ENCODE measurements at places on chromosomes 4 and X.

GRCh38 chr4:84907145-84907544 lies 59.3 kb downstream of the WDFY3 start:
- DNase-seq, result no peak

DNA sequence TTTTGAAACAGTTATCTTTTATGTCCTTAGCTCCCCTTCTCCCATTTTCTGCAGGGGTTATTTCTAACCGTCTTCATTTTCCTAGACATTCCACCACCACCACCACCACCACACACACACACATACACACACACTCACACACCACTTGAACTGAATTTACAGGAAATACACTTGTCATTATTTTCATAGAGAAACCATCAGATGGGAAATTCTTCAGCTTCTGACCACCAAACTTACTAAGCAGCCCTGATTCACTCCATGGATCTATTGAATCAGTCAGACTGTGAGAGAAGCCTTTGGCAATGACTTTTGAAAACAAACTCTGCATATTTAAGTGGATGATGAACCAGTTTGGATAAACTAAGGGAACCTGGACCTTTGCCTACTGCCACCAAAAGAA lies 210.1 kb upstream of the NHS start:
- DNase-seq, result no peak

DNA sequence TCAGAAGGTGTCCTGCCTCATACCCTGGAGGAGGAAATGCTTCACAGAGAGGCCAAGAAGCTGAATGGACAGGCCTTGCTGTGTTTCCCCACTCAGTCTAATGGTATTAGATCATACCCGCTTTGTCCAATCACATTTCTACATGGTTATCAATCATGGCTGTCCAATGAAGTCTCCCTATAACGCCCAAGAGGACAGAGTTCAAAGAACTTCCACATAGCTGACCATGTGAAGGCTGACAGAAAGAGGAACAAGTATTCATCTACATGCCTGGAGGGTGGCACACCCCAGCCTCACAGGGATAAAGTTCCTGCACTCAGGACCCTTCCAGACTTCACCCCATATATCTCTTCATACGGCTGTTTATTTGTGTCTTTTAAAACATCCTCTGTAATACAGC lies 123.4 kb downstream of the MANBA start:
- no peak for DNase-seq

GRCh38 chrX:118675326-118675965 lies 52.0 kb upstream of the IL13RA1 start:
- no peak for DNase-seq

- no peak for DNase-seq
Measured at GRCh38 chr4:167000141-167000852, 234.0 kb downstream of the SPOCK3 start.

GRCh38 chr4:179521952-179522351 lies 2079.7 kb upstream of the AGA start:
- no peak for DNase-seq

DNA sequence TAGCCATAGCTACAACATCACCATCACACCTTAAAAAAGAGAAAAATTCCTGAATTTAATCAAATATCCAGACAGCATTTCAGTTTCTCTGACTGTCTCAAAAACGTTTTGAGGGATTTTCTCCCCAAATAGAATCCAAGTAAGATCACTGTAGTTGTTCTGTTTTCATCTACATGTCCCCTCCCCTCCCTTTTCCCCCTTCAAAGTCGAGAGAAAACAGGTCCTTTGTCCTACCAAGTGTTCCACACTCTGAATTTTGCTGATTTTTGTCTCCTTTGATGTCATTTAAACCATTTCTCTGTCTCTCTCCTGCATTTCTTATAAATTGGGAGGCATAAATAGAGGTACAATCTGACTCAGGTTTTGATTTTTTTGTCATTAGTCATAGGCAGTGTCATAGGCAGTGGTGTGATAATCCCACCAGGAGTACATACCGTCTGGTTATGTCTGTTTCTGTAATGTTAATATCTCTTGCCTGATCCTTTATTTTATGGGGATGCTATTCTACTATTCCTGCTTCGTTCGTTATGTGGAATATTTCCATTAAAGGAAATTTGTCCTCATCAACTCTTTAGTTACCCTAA lies 348.6 kb downstream of the PTTG2 start:
- DNase-seq, result no peak

DNA sequence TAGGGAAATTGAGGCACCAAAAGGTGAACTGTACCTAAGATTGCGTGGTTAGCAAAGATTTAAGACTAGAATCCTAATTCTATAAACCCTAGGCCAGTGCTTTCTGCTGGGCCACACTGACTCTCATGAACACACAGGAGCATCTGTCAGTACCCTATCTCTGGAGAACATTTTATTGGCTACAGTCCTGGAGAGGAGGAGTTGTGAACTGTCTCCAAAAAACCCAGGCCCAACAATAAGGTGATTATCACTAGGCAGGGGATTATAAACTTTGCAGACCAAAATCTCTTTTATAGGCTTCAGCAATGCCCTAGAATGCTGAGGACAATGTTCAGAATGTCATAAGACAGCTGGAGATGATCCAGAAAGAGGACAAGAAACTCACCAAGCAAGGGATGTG lies 24.1 kb downstream of the OPHN1 start:
- no peak for DNase-seq

DNA sequence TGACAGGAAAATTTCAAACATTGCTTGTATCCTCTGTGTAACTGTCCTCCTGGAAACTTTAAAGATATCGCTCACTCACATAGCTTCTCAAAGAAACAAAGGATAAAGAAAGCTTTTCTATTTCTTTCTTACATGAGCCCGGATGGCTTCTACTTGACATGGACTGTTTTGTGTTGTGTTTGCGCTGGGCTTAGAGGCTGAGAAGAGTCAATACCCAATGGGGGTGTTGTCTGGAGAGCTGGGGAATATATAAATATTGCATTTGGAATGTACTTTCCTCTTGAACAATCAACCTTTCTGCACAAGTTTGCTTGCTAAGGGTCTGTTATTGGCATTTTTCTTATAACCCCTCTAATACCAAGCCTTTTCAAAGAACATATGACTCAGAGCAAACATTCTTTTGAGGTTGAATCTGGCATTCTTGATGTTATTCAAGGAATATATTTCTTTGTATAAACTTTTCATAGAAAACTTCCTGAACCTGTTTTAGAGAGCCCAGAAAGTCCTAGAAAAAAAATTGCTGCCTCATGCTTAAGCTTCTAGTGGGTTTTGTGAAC lies 331.9 kb downstream of the PACRGL start:
- no peak for DNase-seq

DNA sequence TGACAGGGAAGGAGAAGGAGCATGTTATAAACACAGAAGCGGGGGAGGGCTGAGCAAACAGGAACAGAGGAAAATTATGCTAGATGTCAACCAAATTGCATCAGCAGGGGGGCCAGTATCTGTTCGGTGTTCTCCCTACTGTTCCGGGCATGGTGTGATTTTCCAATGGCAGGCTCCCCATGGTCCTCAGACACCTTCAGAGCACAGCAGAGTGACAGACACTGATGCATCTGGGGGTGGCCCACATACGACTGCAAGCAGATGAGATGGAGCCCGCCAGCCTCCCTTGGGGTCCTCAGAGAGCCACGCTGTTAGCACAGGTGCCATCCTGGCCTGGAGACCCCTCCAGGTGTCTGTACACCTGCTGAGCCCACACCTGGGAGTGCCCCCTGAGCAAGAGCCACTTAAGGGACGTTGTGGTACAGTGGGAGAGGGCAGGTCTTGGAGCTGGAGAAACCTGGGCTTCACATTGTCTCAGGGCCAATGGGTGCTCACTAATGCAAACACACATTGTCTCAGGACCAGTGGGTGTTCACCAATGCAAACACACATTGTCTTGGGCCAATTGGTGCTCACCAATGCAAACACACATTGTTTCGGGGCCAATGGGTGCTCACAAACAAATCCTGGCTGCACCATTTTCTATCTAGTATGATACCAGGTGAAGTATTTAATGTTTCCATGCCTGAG lies 95.4 kb downstream of the SLC2A9 start:
- no peak for DNase-seq

GRCh38 chrX:112822892-112823291 lies 17.7 kb downstream of the AMOT start:
- no peak for DNase-seq

DNA sequence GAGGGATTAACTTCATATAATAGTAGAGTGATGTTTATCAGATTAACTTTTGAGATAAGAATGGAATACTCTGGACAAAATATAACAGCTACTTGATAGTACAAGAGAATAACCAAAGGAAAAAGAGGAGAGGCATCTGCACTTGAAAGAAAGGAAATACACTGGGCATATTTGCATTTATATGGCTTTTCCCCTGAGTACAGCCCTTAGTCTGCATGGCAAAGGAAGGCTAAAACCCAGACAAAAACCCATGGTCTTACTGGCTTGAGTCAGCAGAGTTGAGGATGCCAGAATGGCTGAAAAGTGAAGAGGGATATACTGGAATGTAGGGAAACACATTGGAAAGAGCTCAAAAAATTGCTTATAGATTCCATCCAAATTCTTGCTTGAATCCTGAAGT lies 101.6 kb downstream of the COL4A5 start:
- no peak for DNase-seq

DNA sequence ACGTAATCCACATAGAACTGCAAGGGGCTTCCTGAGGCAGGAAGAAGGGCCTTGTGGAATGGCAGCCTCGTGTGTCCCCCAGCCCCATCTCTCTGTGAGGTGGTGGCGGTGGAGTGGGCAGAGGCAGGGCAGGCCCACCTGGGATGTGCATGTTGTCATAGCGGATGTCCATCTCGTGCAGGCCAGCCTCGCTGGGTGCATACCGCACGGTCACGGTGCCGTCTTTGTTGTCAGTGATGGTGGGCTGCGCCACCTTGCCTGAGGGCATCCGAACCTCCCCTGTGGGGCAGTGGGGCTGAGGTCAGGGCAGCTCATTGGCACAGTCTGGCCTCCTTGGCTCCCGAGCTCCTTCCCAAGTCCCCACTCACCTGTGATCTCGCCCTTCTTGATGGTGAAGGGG lies 20.4 kb downstream of the FLNA start:
- no peak for DNase-seq

GRCh38 chrX:115565888-115566287 lies 4.9 kb downstream of the PLS3 start:
- DNase-seq, result no peak

GRCh38 chrX:28998609-28999135 lies 411.4 kb downstream of the IL1RAPL1 start:
- no peak for DNase-seq

All from activated T-cell treated with anti-CD3 and anti-CD28 coated beads for 24 hours (primary cell).